ENCODE measurements at places on chromosomes 2 and 18.

DNA sequence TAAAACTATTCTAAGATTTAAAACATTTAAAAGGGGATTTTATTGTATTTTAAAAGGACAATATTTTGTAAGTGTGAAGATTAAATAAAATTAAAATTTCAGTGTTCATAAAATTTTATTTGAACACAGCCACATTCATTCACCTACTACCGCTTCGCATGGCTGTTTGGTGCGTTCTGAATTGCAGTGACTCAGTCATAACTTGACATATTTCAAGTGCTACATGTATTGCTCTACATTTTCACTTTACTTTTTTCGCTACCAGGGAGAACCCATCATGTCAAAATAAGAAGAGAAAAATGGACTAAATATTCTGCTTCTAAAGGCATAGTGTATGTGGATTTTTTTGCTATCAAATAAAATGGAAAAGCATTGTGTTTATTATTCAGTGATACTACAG, 8.7 kb downstream of the PTH2R start:
- no peak for DNase-seq

DNA sequence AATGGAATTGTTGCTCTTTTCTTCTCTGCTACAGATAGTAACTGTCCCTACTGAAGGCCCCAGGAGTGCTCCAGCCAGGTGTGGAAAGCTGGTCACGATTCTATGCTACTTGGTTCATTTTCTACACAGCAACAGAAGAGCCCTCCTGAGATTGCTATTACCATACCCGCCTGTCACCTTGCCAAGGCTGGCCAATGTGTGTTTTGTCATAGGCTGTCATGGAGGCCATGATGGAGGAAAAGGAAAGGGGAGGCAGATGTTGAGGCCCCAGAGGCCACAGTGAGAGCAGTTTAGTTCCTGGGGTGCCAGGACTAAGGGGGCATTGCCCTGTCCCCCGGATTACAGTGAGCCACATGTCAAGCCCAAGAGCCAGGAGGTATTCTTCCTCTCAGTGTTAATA, 952 bp downstream of the ELMOD3 start:
- DNase-seq = no peak

DNA sequence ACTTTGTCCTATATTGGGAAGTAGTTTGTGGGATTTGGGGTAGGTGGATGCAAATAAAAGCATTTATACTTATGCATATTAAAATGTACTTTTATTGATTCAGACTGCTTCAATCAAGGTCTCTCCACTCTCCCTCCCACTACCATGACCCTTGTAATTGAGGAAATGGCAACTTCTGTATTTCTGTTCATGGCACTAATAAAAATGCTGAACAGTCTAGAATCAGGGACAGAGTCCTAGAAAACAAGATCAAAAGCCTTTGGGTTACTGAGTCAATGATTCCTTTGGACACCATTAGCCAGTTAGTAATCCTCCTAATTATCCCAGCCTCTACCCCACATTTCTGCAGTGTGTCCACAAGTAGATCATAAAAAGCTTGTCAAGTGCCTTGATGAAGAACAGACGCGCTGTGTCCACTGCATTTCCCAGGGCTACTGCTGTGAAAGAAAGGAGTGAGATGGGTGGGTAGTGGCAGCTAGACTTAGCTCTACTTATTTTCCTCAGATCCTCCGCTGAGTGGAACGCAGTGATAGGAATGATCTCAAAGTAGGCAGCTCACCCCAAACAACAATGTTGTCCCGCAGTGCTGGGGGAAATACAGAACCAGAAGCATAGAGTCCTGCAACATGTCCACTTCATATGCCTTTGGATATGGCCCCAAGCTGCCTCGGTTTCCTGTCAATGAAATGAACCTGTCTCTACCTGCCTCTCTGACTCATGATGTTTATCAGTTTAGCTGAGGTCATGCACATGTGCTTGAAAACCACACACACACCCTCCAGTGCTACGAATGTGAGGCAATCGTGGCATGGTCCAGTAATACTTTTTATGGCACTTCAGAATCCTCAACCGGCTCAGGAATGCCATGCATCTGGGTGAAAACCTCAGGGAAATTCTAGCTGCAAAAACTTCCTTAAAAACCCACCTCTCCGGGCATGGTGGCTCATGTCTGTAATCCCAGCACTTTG, 115.5 kb downstream of the COL6A3 start:
- DNase-seq = peak; percentile 78

DNA sequence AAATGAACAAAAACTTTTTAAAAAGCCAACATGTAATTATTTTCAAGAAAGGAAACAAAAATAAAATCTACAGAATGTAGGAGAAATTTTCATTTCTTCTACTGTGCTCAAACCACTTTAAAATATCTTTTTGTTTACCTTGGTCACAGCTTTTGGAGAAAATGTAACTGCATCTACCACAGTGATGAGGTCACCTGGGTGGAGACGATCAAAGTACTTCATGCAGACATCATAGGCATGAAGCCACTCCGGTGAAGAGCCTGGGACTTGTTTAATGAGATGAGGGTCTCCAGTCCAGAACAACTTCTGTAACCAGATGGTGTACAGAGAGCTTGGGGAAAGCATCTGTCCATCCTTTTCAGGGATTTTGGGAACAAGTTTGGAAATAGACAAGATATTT, 285.8 kb downstream of the NBAS start:
- DNase-seq = no peak

GRCh38 chr2:222610746-222611145, 45.1 kb downstream of the FARSB start:
- DNase-seq = peak; percentile 29

- no peak for DNase-seq
These were observed 13.3 kb downstream of the BCL2 start for GRCh38 chr18:63306249-63306648.

GRCh38 chr2:172586245-172586891, 30.5 kb downstream of the PDK1 start:
- no peak for DNase-seq

DNA sequence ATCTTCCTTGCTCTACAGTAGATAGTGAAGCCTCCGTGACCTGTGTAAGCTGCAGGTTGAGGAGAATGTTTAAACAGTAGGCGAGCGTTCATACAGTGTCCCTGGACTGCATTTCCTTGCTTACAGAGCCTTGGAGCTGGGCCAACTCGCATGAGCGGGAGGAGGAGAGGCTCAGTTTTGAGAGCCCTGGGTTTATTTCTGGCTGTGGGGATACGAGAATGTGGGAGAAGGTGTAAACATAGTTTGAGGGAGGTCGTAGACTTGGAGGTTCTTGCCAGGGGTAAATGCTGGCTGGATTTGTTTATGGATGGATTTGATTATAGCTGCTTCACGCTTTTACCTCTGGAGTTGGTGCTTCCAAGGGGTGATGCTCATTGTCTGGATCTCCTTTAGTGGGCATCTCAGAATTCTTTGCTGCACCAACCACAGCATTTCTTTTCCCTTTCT, 20.8 kb downstream of the CRIM1 start:
- DNase-seq = peak; percentile 68

- peak; percentile 77 for DNase-seq
These were observed 111.6 kb downstream of the DYNAP start for GRCh38 chr18:54702686-54703085.

DNA sequence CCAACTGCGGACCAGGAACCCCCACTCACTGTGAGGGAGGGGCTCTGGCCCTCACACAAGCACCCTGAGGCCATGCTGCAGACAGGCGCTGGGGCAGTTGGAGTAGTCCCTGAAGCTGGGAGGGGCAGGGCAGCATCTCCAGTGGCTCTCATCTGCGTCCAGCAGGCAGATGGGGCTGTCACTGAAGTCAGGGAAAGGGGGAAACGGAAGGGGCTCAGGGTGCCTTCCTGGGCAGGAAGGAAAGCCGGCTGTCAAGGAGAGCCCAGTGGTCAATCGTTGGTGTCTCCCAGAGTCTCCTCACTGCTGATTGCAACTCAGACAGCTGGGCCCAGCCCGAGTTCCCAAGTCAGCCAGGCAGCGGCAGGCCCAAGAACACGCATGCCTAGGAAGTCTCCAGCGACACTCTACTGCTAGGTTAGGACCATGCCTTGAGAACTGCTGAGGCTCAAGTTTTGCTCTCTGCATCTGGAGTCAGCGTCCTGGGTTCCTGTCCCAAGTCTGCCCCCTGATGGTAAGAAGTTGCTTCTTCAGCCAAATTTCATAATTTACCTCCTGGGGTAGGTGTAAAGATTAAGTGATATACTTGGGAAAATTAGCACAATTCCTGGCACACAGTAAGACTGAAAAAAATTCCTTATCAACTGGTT, 27.4 kb upstream of the NMUR1 start:
- DNase-seq = peak; percentile 78

GRCh38 chr18:73756256-73757091, 391.2 kb downstream of the FBXO15 start:
- no peak for DNase-seq

DNA sequence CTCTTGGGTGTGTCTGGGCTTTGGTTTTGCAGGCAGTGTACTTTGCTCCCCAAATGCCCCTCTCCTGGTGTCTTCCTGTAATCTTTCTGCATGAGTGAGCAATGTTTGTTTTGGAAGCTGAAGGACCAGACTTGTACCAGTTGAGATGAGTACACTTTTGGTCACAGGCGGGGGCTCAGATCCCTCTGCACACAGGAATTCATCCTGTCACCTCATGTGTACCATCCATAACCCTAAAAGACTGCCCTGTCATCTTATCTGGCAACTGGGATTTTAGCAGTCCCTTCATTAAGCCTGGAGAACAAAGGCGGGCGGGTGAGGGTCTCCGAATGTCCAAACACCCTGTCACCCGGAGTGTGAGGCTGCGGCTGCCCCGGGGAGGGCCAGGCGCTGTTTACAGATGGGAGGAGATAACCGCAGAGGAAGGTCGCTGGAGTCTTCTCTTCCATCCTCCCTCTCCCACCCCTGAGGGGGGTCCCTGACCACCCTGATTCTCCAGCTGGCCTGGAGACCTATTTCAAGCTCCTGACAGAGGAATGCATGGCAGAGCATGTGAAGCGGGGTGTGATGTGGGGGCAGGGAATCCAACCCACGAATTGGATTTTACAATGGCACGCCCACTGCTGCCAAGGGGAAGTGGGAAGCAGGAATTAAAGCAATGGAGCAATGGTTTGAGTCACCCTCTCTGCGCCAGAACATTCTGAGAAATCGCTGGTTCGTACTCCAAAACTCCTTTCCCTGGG, 158.2 kb upstream of the MYCN start:
- peak; percentile 16 for DNase-seq

DNA sequence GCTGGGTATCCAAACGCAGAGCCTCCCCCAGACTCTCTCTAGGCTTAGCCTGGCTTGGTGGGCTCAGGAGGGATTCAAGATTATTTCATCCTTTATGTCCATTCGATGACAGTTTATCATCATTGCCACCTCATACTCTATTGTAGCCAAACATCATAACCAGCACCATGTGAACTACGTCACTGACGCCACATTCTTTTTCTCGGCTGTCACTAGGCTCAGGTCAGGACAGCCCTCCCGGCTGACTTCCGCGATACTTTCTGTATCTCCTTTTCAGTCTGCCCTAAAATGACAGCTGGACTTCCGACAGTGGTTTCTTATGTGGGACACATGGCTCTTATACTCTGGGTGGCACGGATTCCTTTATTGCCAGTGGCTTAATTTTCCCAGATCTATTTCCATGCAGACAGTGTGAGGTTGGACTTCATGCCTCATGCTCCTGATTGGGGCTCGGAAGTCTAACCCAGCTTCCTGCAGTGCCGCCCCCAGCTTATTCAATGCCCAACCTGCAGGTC, 39.8 kb upstream of the SMIM21 start:
- DNase-seq = no peak

- DNase-seq = peak; percentile 56
These were observed 602 bp downstream of the SNX17 start for GRCh38 chr2:27370816-27371620.

- no peak for DNase-seq
These were observed 954 bp downstream of the RAPGEF4 start for GRCh38 chr2:172736424-172737174.

DNA sequence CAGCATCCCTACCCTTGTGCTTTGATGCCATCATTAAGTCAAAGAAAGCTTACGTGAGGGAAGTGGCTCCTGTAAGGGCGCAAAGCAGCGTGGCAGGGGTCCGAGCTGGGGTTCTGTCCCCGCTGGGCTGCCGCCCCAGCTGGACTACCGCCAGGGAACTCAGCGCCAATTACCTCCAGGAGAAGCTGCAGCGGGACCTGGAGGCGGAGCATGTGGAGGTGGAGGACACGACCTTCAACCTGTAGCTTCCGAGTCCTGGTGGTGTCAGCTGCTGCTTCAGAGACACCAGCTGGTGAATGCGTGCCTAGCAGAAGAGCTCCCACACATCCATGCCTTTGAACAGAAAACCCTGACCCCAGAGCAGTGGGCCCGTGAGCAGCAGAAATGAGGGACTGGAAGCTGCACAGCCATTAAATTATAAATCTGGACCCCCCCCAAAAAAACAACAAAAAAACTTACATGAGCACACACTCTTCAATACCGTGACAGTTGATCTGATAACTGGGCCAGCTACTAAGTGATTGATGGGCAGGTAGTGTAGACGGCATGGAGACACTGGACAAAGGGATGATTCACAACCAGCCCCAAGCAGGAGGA, 20.1 kb upstream of the YES1 start:
- DNase-seq = no peak

GRCh38 chr18:59672235-59672711, 24.9 kb downstream of the CCBE1 start:
- no peak for DNase-seq

- DNase-seq = peak; percentile 67
These were observed 105.2 kb downstream of the NETO1 start for GRCh38 chr18:72762515-72763122.

DNA sequence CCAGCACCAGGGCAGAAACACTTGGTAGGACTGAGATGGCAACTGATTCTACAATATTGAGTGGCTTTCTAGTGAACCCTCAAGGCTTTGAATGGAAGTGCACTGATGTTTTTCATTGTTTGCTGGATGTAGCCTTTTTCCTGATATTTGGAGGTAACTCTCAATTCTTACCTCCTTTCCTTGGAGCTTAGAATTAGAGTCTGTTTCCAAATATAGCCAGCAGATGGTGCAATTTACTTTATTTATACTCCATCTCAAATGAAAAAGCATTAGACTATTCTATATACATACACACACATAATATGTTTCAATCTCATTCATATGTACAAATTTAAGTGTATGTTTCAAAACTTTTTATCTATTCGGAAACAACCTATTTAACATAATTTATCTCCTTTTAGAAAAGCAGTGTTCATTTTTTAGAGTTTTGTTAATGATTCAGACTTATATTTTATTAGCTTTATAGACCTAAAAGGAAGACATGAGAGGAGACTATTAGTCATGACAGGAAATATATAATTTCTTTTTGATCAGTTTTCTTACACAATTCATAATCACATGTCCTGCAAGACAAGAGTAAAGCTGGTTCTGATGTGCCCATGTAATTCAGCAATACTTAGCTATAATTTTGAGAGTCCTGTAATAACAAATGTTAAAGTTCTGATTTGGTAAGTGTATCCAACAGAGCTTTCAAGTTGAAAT, 124.8 kb downstream of the NUP35 start:
- peak; percentile 38 for DNase-seq

GRCh38 chr2:3242747-3243369, 134.8 kb downstream of the EIPR1 start:
- DNase-seq = peak; percentile 4

GRCh38 chr2:231683292-231684235, 24.8 kb upstream of the PTMA start:
- no peak for DNase-seq

- no peak for DNase-seq
These were observed 209.1 kb downstream of the HRH4 start for GRCh38 chr18:24669502-24669901.
